ENCODE measurements at places on chromosomes 13 and 19.

- no peak for DNase-seq
These were observed 10.0 kb downstream of the NKPD1 start for GRCh38 chr19:45150751-45151281.

- no peak for DNase-seq
These were observed 48.8 kb downstream of the TSHZ3 start for GRCh38 chr19:31300422-31300821.

GRCh38 chr13:25692099-25692498, 320.3 kb downstream of the ATP8A2 start:
- no peak for DNase-seq

DNA sequence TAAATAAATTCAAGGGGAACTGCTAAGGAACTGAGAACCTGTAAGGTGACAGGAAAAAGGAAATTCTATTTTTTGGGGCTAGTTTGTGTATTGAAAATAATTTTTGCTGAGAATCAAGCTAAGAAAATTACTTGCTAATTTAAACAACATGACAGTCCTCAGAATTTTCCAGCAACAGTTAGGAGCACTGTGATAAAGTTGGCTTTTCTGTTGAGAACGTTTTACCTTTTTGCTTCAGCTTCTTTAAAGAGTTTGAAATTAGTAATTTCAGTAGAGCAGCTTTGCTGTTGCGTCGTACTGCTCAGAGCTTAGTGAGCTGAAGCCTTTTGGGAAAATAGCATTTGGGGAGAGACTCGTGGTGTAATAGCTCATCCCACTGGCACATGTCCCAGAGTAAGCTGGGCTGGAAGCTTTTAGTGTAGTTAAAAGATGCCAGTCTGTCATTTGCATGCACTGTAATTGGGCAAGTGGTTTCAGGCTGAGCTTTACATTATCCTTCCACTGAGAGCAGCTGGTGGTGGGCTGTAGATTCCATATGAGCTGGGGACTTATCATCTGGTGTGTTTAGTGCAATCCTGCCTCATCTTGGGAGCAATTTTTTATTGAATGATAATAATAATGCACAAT, 69.8 kb downstream of the LRCH1 start:
- DNase-seq = no peak

DNA sequence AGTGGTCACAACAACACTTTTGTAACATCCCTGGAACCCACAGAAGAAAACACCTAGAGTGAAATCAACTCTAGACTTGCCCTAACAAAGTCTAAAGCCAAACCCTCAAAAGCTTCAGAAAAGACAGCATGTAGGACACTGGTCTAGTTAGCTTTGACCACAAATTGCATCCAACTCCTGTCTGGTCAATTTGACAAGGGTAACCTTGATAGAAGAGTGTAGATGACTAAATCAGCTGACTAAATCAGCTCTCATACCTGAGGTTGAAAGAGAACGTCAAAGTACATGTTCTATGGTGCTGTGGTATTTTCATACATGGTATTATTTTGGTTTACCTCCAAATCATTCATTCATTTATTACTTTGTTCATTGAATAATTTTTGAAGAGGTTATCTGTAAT, 272.8 kb downstream of the KLF5 start:
- DNase-seq = no peak

DNA sequence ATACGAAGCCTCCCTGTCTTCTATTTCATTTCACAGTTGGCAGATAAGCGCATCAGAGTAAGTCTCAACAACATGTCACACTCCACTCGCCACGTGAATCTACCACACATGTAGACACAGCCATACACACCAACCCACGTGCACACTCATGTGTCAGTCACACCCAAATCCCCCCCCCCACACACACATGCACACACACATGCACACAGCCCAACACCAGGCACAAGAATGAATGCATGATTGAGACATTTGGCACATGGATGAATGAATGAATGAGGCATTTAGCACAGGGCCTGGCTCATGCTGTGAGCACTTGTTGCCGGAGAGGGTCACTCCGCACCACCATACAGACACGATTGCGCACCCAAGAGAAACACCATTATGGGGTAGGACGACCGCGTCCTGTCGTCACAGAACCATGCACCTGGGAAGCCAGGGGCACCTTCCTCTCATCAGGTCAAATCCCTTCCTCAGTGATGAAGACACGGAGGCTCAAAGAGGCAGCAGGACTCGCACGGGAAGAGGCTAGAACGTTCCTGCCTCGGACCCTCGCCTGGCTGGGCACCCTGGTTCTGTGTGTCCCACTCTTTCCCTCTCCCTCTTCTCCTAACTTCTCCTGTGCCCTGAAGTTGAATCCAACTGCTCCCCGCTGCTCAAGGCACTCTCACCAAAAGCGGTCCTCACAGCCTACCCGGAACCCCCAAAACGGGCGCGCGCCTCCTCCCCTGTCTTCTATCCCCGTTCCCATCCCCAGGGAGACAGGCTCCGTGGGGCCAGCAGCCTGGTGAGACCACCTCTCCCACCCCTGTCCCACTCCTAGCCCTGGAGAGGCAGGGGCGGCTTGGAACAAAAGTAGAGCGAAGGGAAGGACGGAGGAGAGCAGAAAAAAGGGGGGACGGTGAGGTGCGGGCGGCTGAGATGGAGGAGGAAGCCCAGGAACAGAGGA, 1.3 kb downstream of the MEIS3 start:
- DNase-seq = no peak

DNA sequence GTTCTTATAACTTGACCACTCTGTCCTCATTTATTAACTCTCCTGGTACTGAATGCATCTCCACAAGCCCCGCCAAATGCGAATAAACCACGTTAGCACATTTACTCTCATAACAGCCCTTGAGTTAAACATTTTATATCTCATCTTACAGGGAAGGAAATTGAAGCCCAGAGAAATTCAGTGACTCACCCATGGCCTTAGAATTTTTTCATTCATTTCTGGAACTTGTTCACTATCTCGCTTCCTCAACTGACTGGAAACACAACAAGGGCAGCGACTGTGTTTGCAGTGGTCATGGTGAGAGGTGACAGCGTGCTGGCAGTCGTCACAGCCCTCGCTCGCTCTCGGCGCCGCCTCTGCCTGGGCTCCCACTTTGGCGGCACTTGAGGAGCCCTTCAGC, 39.5 kb downstream of the SERP2 start:
- DNase-seq = no peak

DNA sequence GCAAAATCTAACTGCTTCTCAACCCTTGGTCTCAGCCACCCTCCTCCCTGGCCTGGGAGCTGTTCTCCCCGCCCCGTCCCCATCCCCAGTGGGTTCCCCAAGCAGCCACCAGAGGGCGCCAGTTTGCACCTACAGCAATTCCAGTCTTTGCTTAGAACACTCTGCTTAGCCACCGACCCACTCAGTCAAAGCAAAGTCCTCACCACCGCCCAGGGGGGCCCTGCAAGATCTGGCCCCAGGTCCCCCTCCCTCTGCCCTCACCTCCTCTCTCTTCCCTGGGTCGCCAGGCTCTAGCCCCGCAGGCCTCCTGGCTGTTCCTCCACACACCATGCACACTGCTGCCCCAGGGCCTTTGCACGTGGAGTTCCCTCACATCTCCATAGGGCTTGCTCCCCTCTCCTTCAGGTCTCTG, 12.4 kb downstream of the TMEM143 start:
- DNase-seq = peak; percentile 71

GRCh38 chr13:59691501-59692066, 472.1 kb downstream of the DIAPH3 start:
- DNase-seq = no peak

DNA sequence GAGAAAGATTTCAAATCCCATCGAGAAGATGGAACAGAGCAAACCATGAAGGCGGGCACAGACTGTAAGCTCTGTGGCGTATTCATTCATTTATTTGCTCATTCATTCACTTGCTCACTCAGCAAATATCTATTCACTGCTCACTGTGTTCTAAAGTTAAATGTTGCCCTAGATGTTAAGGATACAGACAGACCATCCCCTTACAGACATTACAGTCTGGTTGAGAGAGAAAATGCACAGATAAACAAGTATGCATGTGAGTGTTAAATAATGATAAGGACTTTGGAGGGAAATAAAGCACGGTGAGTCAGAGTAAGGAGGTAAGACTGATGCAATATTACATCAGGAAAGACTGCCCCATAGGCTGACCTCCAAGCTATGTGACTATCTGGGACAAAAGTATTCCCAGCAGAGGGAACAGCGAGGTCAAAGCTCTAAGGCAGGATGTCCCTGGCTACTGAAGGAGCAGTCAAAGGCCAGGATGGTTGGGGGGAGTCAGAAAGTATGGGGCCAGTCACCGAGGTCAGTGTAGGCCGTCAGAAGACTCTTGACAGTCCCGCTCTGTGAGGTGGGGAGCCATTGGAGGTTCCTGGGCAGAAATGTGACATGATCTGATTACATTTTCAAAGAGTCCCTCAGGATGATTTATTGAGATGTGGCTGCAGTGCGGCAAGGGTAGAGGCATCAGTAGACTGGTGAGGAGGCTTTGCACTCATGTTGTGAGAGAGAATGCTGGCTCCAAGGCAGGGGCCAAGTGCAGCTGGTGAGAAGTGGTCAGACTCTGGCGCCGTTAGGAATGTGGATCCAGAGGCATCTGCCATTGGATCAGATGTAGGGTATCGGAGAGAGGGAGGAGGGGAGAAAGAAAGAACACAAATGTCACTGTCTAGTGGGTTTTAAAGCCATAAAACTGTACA, 37.9 kb downstream of the MBNL2 start:
- DNase-seq = no peak

- no peak for DNase-seq
These were observed 2714.5 kb upstream of the PCDH20 start for GRCh38 chr13:64130171-64130570.

DNA sequence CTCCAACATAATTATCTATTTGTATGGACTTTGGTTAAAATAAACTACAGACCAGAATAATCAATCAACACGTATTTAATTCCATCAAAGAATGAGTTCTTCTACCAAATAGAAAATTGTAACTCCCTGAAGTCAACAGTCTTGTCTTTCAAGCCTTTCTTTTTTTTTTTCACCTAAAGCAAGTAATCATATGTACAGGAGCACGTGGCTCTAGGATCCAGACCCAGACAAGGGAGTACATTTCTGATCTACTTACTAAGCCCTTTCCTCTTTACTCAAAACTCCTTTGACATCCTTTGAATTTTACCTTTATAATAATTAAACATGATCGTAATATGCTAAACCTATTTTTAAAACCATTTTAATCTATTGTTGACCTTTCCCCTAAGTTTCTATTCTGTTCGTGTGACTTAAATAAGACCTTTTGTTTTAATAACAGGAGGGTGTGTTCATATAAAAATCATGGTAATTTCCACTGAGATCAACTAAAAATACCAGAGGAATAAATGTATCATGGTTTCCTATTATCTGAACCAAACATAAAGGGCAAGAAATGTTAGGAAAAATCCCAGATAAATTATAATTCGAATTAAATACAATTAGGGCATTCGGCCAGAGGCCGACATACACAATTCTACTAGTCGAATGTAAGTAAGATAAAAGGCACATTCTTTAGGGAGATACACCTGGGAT, 1.7 kb downstream of the SLC7A1 start:
- no peak for DNase-seq

- DNase-seq = no peak
These were observed 104.0 kb downstream of the COL4A2 start for GRCh38 chr13:110410936-110411687.

GRCh38 chr19:6596621-6597020, 5.7 kb upstream of the CD70 start:
- DNase-seq = no peak

GRCh38 chr13:22114630-22115311, 443.9 kb downstream of the FGF9 start:
- DNase-seq = no peak

DNA sequence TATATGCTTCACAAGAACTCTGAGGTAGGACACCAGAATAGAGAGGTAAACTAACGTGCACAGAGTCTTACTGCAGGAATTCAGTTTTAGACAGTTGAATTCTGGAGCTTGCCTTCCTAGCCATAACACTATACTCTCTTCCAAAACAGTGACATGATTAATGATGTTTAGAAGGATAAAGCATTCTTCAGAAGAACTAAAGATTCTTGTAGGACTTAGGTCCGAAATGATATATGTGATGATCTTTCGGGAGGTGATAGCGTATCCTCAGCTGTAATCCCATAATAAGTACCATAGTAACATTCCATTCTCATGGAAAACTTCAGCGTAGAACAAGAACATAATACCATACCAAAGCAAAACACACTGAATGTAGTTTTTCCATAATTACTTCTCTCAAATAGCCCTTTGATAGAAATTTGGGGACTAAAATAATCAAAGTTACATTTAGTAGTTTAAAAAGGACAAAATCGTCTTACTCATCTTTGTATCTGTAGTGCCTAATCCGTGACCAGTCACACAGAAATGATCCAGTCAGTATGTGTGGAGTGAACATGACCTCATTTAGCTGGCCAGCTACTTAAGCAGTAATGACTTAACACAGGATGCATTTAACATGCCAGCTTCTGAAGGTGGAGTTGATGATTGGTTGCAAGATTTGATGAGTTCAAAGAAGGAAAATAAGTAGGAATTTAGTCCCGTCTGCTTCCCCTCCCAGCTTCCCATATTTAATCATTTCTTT, 38.4 kb downstream of the PIBF1 start:
- no peak for DNase-seq

DNA sequence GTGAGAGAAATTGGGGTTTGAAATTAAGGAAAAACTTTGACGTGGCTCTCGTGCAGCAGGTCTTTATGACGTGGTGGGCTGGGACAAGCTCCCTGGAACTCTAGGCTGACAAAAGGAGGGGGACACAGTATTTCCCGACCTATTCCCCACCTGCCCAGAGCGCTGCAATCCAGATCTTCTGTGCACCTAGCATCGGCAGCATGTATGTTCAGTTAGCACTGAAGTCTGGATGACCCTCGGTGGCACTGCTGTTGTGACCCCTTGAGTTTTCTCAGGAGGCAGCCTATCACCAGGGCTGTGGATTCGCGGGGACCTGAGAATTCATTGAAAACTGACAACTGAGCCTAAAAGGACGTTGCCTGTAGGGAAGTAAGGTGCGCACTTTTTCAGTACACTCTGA, 9.1 kb upstream of the ZNF536 start:
- DNase-seq = no peak

DNA sequence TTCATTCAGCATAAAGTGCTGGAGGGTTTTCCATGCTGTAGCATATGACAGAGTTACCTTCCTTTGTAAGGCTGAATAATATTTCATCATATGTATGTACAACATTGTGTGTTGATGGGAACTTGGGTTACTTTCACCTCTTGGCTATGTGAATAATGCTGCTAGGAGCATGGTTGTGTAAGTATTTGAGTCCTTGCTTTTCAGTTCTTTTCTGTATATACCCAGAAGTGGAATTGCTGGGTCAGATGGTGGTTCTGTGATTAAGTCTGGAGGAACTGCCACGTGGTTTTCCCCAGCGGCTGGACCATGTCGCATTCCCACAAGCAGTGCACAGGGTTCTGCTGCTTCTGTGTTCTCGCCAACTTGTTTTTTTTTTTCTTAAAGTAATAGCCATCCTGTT, 101.2 kb upstream of the TEX29 start:
- DNase-seq = no peak
